ENCODE measurements at places on chromosomes 3 and 15. TPM values are rescaled to one million over a fixed set of nuclear protein-coding genes. Genes with fewer than 3 reads are reported as not detected.

The PCOLCE2 gene
- 2.9 TPM for total RNA-seq

The DTX3L gene
- 8.5 TPM for total RNA-seq

The GTPBP8 gene
- 33.2 TPM for total RNA-seq

The STRIT1 gene
- total RNA-seq: not detected

The RETNLB gene
- total RNA-seq: not detected

The ANKRD34C gene
- total RNA-seq: not detected
